ENCODE measurements at places on chromosomes 6 and 20.

DNA sequence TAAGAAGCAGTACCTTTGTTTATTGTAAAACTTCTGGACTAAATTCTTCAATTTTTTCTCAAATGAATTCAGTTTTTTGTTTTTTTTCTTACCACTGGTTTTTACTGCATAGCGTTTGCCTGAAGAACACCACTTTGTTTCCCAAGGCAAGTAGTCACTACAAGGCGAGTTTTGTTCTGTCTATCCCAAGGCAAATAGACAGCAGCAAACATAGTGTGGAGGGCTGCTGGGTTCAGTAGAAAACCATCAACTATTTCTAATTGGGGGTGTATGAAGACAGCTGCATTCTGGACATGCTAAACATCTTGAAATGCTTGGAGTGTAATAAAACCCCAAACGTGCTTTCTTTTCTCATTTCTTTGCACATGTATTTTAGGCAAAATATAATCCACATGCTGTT is 197.4 kb downstream of the ESR1 start:
- no peak overlapping the region for H3K4me3 ChIP-seq
- H3K27ac ChIP-seq: no peak overlapping the region
- no peaks in the 10 kb centered on the region for H3K36me3 ChIP-seq
- DNase-seq: no peak

- H3K27me3 ChIP-seq: no peaks in the 10 kb centered on the region
- peaks cover 31% of the 10 kb centered on the region for H3K4me1 ChIP-seq
- H3K4me3 ChIP-seq: peak overlapping the region; percentile 93
- no peaks in the 10 kb centered on the region for H3K36me3 ChIP-seq
- peak; percentile 70 for DNase-seq
These were observed 3.5 kb upstream of the HIVEP1 start for GRCh38 chr6:12008366-12009179.

- H3K4me3 ChIP-seq: no peak overlapping the region
- DNase-seq: no peak
- H3K36me3 ChIP-seq: no peaks in the 10 kb centered on the region
- H3K4me1 ChIP-seq: no peaks in the 10 kb centered on the region
- H3K27ac ChIP-seq: no peak overlapping the region
- H3K27me3 ChIP-seq: no peaks in the 10 kb centered on the region
These were observed 810.6 kb downstream of the EPHA7 start for GRCh38 chr6:92608751-92609150.

DNA sequence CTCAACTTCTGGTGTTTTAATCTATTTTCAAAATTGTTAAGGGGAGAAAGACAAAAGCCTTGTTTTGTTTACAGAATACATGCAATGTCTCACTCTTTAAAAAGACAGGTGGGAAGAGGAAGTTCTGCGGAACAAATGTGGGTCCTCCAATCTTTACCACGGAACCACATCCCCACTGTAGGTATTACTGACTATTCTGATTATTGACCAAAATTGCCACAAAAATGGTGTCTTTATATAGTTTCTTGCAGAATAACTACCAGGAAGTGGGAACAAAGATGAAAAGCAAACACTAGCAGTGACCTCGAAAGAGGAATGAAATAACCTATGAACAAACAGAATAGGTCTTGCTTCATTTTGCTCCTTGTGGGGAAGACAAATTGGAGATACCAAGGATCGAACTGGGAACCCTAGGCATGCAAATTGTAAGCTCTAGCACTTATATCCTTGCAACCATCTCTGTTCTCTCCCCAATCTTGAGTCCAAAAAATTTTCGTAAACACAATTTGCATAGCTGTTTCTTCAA is 106.7 kb downstream of the GPX5 start:
- peaks cover 42% of the 10 kb centered on the region for H3K27me3 ChIP-seq
- peaks cover 18% of the 10 kb centered on the region for H3K4me1 ChIP-seq
- no peaks in the 10 kb centered on the region for H3K36me3 ChIP-seq
- DNase-seq: no peak

DNA sequence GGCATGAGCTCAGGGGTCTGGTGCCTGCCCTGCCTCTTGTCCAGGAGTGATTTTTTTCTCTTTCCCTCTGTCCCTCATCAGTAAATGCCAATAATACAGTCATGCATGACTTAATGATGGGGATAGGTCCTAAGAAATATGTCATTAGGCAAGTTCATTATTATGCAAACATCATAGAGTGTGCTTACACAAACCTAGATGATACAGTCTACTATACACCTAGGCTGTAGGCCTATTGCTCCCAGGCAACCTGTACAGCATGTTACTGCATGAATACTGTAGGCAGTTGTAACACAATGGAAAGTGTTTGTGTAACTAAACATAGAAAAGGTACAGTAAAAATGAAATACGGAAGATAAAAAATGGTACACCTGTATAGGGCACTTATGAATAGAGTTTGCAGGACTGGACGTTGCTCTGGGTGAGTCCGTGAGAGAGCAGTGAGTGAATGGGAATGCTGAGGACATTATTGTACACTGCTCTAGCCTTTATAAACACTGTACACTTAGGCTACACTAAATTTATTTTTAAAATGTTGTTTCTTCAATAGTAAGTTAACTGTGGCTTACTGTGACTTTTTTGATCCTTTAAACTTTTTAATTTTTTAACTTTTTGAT is 22.1 kb downstream of the PBOV1 start:
- no peak for DNase-seq
- H3K27ac ChIP-seq: no peak overlapping the region
- H3K4me3 ChIP-seq: no peak overlapping the region
- peaks cover 5% of the 10 kb centered on the region for H3K4me1 ChIP-seq
- H3K36me3 ChIP-seq: peaks cover 6% of the 10 kb centered on the region
